ENCODE measurements at places on chromosomes 16 and 17.

DNA sequence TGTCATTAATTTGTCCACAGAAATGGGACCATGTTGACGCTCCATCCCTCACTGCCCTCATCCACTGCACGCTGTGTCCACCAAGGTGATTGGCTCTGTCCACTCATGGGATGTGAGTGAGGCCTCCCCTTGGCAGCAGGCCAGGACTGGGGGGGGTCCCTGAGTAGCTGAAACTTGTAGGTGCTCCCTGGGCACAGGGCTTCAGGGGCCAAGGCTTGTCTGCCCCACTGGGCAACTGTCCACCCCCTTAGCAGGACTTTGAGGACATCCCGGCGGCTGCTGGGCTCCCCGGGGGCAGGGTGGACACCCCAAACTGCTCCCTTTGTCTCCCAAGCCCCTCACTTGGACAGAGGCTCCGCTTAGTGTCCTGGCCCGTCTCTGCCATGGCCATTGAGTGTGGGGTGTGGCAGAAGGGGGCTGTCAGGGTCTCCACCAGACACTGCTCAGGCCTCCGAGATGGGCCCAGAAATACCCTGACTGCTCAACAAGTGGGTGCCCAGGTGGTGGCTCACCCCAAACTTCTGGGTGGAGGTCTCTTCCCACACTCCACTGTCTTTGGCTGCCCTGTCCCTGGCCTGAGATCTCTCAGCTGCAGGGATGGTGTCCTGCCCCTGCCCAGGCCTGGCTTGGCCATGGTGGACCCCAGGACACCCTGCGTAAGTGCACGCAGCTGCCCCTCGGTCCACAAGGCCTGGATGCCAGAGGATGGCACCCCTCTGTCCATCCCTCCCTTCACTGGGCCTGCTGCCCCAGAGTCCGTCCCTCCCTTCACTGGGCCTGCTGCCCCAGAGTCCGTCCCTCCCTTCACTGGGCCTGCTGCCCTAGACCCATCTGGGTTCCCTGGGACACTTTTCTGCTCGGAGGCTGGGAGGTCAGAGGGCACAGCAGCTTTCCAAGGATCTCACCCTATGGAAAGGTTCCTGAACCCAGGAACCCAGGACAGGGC is 2.9 kb upstream of the RAB40C start:
- DNase-seq, result no peak

GRCh38 chr17:49387498-49388289 is 25.6 kb upstream of the ZNF652 start:
- DNase-seq, result no peak

- DNase-seq, result no peak
Observed at GRCh38 chr16:64534180-64534780, 587.6 kb downstream of the CDH11 start.

DNA sequence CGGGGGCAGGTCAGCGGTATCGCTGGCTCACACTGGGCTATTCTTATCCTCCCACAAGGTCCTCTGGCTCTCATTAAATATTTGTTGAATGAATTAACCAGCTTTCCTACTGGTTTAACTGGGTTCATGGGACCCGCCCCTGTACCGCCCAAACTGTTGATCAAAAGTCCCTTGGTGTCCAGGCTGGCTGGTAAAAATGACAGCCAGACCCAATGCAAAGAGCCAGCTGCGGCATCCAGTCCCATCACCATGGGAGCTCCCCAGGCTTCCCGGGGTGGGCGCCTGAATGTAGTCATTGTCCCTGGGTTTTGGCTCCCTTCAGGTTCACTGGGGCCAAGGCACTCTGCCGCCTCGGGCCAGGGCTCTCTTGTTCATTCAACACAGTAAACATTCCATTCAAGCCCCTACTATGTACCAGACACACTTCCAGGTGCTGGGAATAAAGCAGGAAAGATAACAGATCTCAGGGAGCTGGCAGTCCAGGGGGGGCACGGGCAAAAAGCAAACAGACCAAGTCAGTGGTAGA is 11.7 kb upstream of the ATP2C2 start:
- DNase-seq, result no peak

DNA sequence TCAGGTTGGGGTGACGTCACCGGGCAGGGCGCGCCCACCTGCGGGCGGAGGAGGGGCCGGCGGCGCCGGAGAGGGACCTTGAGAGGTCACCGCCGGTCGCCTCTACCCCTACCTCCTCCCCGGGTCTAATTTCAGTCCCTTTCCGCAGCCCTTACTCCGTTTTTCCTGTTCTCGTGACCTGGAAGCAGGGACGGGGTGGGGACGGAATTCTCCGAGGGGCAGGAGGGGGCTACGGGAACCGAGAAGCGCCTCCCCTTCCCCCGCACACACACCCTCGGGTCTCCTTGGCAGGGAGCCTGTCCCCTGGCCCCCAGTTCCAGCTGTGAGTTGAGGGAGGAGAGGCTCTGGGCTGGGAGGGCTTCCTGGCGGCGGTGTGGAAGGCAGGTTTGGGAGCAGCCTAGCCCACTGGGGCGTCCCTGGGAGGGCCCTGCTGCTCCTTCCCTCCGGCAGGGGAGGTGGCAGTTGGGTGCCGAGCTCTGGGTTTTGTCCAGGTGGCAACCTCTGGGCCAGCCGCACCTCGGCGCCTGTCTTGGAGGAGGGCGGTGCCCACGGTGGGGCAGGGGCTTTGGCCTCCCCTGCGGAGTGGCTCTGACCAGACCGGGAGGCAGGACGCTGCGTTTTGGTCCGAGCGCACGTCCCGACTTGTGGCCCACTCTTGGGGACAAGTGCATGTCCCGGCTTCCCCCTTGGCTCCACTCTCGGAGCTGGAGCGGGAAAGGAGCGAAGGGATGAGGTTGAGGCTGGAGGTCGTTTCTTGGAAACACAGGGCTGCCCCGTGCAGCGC is 773 bp downstream of the SYNGR3 start:
- DNase-seq, result no peak

GRCh38 chr17:64686705-64687104 is 24.6 kb upstream of the SMURF2 start:
- DNase-seq, result no peak

All from skeletal muscle cell (primary cell).